ENCODE measurements at places on chromosomes 16 and 17.

DNA sequence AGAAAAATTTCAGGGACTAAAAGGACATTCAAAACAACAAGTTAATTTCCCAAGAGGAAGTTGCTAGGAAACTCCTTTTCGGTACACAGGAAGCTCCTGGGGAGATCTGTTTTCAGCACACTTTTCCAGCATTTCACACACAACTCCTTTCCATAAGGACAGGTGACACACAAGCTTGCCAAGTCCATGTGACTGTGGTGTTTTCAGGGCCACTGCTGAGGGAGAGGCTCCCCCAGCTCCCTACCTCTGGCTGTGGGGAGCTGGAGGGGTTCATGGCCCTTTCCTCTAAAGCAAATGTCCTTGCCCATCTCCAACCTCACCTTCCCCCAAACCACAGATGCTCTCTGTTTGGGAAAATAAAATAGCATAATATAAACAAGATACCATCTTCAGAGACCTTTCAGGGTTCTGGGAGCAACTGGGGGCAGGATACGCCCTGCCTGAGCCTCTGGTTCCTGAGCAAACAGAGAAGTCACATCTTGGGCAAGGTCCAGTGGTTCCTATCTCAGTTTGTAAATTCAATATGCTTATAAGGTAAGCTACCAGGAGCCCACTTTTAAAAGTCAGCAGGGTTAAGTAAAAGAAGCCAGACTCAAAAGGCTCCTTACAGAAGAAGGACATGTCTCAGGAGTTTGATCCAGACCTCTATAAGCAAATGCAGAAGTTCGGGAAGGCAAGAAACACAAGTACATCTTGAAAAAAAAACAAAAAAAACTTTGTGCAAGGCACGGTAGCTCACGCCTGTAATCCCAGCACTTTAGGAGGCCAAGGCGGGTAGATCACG lies 3.0 kb downstream of the PDZD9 start:
- DNase-seq: no peak

GRCh38 chr16:10805334-10805733 lies 13.3 kb downstream of the TVP23A start:
- no peak for DNase-seq

DNA sequence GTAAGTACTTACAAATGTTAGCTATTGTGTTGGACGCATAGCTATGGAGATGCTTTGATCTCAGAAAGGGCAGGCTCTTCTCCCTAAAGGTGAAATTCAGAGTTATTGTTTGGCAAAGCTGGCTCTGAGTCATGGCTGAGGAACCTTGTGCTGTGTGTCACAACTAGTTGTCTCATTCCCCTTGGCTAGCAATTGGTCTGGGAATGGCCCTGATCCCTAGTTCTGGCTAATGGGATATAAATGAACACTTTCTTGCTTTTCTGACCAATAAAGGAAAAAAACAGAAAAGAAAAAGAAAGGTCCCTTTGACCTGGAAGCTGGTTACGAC lies 210.6 kb downstream of the MAP2K4 start:
- DNase-seq: no peak

GRCh38 chr16:78278056-78278450 lies 178.6 kb downstream of the WWOX start:
- DNase-seq: no peak

GRCh38 chr16:3122926-3123570 lies 10.7 kb downstream of the ZNF205 start:
- no peak for DNase-seq

DNA sequence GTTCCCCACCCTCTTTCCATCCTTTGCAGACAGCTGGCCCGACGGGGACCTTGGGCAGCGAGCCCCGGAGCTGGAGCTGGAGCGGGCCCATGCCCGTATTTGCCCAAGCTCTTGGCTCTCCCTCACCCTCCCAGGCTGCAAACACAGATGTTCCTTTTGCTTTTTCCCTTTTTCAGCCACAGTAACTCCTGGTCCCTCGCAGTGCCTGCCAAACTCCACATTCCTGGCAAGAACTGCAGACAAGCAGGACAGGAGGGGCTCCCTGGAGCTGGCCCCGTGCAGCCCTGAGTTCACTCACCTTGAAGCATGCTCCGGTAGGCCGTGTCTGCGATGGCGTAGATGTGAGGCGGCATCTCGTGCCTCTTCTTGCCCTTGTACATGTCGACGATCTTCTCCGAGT lies 33.9 kb downstream of the MYH11 start:
- no peak for DNase-seq

DNA sequence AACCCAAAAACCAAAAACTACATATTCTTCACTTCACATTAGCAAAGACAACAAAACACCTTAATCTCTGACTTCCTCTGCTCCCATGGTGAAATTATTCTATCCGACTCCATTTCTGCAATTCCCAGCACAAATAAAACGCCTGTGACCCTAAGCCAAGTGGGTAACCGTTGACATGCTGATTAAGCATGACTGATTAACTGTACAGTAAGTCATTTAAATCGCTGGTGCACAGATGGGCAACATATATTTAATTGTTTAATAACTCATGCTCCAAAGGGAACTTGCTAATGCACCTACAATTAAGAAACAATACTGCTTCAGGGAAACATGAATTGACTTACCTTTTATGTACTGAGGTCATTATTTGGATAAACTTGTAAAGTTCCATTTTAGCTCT lies 436.7 kb downstream of the KIF2B start:
- DNase-seq: no peak

- peak; percentile 92 for DNase-seq
These were observed 2.3 kb upstream of the SLC25A39 start for GRCh38 chr17:44326861-44327444.

GRCh38 chr16:19365486-19365885 lies 52.2 kb upstream of the TMC5 start:
- DNase-seq: no peak

- DNase-seq: no peak
These were observed 573 bp upstream of the GNAO1 start for GRCh38 chr16:56190677-56191155.

DNA sequence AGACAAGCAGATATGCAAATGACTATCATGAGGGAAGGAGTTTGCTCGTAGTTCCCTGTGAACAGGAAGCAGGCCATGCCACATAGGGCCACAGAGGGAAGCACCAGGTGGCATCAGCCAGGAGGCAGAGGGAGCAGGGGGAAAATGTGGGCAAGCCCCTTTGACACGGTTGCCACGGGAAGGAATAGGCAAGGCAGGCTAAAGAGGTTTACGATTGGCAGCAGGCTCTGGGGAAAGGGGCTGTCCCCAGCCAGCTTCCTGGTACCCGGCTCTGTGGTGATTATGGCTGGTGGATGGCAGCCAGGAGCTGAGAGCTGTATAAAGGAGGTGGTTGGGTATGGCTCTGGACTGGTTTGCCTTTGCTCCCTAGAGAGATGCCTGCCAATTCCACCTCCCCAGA lies 848 bp downstream of the CES3 start:
- DNase-seq: no peak

GRCh38 chr17:65434251-65434650 lies 127.2 kb downstream of the AXIN2 start:
- no peak for DNase-seq

DNA sequence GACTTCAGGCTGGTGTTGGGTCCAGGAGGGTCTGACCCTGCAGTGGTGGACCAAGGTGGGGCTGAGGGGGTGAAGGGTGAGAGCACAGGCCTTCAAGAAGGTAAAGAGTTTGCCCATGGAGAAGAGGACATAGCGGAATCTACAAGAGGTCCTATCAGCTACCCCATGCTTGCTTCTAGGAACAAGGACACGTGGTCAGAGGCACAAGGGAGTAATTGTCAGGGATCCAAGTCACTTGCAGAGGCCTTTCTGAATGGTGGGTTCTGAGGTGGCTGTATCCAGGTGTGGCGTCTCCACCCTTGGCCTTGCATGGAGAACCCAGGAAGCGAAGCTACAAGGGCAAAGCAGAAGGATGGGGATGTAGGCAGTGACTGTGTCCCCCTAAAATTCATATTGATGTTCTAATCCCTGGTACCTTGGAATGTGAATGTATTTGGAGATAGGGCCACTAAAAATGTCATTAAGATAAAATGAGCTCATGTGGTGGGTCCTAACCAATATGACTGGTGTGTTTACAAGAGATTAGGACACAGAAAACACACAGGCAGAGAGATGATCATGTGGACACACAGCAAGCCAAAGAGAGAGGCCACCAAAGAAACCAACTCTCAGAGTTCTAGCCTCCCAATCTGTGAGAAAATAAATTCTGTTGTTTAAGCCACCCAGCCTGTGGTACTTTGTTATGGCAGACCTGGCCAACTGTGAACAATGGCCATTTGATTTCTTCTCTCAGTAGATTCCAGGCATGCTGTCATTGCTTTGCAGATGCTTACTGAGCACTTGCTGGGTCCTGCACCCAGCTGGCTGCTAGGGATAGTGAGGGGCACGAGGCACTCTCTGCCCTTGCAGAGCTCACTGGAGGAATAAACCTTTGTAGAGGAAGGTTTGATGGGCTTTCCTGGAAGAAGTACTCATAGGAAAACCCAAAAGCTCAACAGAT lies 75.8 kb downstream of the UTP18 start:
- DNase-seq: no peak

DNA sequence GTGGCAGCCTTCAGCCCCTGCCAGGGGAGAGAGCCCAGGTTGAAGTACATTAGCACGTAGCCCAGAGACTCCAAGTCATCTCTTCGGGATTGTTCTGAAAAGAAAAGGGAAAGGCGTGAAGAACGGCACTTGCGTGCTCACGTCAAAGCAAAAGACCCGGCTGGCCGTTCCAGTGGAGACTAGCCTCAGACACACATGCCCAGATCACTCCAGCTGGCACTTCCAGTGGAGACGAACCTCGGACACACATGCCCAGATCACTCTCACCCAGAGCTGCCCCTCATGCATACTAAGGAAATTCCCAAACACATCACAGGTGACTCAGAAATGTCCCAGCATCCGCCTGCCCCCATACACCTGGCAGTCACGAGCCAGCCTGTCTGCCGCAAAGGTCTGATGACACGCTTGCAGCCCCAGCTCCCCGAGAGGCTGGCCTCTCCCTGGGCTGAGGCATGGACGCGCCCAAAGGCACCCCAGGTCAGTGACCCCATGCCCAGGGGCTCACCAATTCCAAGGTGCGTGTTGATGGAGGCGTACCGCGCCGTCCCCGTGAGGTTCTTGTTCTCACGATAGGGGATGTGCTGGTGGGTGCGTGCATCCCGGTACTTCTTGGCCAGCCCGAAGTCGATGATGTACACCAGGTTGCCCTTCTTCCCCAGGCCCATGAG lies 20.9 kb downstream of the CSNK1D start:
- DNase-seq: no peak

GRCh38 chr16:86669937-86670749 lies 91.8 kb downstream of the FOXL1 start:
- DNase-seq: no peak

All from activated CD8-positive, alpha-beta memory T cell treated with anti-CD3 and anti-CD28 coated beads, Interleukin-2, amount 50 U/mL, for 4 hours (primary cell).